ENCODE measurements at places on chromosomes 6 and 20.

DNA sequence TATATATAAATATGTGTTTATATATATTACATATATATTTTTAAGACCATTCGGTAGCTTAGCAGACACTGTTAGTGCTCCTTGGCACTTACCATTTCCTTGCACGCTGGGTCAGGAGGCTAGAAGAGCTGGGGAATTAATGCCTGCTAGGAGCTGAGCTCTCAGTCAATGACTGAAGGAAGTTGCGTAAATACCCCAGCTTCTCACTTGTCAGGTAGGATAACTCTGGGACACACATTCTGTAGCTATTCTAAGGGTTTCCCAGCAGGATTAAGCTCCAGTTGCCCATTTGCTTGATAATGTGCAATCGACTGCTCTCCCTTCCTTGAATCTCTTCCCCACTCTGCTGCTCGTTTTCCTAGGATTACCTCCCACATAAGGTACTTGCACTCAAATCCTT lies 15.7 kb upstream of the DNAAF9 start:
- no peak for DNase-seq

DNA sequence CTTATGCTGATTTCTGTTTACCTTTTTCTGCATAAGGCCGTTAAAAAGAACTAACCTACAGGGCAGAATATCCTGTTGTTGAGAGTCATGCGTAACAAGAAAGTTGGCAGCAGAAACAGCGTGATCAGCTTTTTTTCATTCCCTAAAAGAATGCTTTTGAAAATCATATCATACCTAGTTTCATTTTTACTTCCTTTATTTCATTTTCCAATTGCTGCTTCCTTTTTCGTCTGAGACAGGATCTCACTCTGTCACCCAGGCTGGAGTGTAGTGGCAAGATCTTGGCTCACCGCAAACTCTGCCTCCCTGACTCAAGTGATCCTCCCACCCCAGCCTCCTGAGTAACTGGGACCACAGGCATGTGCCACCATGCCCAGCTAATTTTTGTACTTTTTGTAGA lies 4.1 kb downstream of the CALHM6 start:
- DNase-seq, result no peak

- DNase-seq, result no peak
Observed at GRCh38 chr6:106702046-106702445, 72.7 kb downstream of the QRSL1 start.

- no peak for DNase-seq
Observed at GRCh38 chr6:75581231-75581630, 20.4 kb upstream of the SENP6 start.
